Effector memory CD8-positive, alpha-beta T cell (primary cell): ENCODE measurements at places on chromosomes 13 and 19.
A peak's percentile ranks its signal among the peaks of the same experiment; 100 is the strongest.

- DNase-seq = no peak
These were observed 8.1 kb downstream of the B3GLCT start for GRCh38 chr13:31207661-31208552.

DNA sequence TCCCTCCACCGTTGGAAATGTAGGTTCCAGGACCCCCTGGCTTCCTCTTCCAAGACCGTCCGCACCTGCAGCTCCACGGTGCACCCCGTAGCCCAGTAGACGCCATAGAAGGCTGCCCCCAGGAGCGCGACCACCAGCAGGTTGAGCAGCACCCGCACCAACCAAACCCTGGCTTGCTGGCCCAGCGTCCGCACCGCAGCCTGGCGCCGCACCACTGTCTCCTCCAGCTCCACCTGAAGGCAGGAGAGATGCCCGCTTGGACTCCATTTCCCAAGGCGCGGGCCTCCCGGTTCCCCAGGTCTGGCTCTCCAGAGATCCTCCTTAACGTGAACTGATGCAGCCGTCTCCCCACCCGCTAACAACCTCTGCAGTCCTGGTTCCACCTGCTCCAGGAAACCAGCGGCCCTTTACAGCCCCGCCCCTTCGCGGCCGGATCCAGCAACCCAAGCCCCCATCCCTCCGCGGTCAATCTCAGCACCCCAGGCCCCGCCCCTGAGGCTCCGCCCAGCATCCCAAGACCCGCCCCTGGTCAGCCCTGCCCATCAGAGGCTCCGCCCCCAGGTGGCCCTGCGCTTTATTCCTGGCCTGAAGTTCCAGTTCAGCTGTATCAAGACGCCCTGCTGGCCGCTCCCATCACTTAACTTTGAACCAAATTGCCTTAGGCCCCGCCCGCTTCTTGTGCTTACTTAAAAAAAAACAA lies 5.0 kb upstream of the LENG1 start:
- DNase-seq = peak; percentile 79

GRCh38 chr19:41288673-41289530 lies 21.1 kb upstream of the CCDC97 start:
- no peak for DNase-seq

GRCh38 chr19:15433519-15434069 lies 14.8 kb upstream of the AKAP8L start:
- no peak for DNase-seq

GRCh38 chr13:25927363-25927762 lies 124.5 kb downstream of the SHISA2 start:
- no peak for DNase-seq

DNA sequence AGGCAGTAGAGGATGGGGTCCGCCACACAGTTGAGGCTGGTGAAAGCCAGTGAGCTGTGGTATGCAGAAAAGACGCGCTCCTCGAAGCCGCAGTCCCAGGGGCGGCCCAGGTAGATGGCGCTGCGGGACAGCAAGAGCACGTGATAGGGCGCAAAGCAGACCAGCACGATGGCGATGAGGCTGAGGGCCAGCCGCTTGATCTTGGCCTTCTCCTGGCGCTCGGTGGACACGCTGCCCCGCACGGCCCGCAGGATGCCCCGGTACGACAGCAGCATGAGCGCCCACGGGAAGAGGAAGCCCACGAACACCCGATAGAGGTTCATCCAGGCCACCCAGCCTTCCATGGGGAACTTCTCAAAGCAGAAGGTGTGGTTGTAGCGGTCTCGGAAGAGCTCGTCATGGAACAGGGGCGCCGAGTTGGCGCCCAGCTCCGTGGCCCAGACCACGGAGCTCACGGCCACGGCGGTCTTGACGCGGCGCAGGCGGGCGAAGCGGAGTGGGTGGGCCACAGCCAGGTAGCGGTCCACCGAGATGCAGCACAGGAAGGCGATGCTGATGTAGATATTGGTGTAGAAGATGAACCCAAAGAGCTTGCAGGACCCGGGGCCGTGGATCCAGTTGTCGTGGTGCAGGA lies 6.5 kb upstream of the OPA3 start:
- DNase-seq = no peak

GRCh38 chr13:99199541-99200431 lies 868 bp upstream of the UBAC2 start:
- DNase-seq = no peak

- no peak for DNase-seq
These were observed 127.6 kb downstream of the COG6 start for GRCh38 chr13:39783051-39783450.

DNA sequence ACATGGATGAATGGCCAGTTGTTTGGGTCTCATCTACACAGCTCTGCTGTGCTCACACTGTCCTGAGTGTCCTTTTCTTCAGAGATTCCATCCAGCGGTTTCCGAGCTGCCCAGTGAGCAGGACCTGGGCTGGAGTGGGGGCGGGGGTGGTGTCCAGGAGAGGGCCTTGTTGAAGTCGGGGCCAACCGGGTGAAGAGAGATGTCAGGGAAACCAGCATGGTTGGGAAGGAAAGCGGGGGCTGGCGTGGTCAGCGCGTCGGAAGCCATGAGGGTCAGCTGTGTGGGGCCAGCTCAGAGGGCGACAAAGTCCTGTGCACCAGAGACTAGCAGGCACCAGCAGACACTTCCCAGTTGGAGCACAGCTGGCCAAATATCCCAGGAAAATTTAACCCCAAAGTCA lies 37.8 kb upstream of the SOX1 start:
- DNase-seq = no peak

DNA sequence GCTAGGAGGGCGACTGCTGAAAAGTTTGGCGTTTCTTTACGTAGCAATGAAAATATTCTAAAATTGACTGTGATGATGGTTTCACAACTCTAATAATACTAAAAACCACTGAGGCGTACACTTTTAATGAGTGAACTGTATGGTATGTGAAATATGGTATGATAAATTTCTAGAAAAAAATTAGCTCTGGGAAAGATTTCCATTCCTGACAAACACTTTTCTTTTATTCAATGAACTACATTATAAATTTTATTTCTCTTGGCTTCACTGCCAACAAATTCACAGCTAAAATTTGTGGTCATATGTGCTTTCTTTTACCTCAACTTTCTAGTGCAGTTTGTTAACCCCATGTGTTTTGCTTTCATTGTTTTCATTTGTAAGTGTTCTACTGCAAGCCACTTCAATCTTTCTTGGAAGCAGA lies 11.1 kb downstream of the ZC3H13 start:
- no peak for DNase-seq
